Foreskin melanocyte (primary cell): ENCODE measurements at places on chromosomes 1 and 21.

- DNase-seq, result no peak
Observed at GRCh38 chr1:63453232-63453631, 69.8 kb downstream of the ITGB3BP start.

- no peak for DNase-seq
Observed at GRCh38 chr1:79532555-79532954, 526.0 kb upstream of the ADGRL4 start.

GRCh38 chr1:201205036-201205435 lies 14.4 kb downstream of the IGFN1 start:
- DNase-seq, result no peak

- no peak for DNase-seq
Observed at GRCh38 chr1:32639489-32640075, 10.8 kb downstream of the ZBTB8OS start.

DNA sequence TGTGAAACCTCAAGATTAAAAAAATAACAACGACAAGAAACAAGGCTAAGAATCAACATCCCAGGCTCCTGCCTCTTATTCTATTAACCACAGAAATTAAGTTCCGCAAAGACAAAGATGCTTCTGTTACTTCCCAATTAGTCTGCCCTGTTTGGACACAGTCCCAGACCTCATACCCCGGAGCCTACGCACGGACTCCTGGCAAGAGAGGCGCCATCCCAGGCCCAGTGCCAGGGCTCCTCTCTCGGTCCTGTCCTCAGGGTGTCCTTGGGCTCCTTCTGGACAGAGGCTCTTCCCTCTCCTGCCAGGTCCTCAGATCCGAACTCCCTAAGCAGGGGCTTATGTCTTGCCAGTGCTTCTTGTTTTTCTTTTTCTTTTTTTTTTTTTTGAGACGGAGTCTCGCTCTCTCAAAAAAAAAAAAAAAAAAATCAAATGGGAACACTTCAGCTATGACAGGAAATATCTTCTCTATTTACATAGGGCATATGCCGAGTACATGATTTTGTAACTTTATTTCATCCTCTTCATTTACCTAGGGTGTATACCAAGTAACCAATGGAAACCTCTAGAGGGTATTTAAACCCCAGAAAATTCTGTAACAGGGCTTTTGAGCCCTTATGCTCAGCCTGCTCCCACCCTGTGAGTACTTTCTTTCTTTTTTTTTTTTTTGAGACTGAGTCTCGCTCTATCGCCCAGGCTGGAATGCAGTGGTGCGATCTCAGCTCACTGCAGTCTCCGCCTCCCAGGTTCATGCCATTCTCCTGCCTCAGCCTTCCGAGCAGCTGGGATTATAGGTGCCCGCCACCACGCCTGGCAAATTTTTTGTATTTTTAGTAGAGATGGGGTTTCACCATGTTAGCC lies 11.7 kb upstream of the ENO1 start:
- DNase-seq, result peak; percentile 97

DNA sequence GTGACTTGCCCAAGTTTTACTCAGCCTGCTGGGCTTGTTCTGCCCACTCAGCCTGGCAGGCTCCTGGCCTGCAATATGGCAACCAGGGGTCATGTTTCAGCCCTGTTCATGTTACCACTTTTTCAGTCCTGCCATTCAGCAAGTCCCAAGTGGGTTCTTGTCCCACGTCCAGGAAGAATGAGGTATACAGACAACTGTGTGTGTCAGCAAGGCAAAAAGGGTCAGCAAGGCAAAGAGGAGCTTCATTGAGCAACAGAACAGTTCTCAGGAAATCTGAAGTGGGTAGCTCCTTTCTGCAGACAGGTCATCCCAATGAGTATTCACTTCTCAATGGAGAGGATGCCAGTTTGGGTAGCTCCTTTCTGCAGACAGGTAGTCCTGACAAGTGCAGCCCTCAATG lies 1233.3 kb upstream of the B3GALT2 start:
- DNase-seq, result no peak

GRCh38 chr1:40316595-40317393 lies at the start of gene COL9A2:
Gene COL9A2, minus strand, starts transcription at chr1:40317286. Its CDS starts 89 bp downstream, at chr1:40317197.
- DNase-seq, result peak; percentile 6

- no peak for DNase-seq
Observed at GRCh38 chr1:114108751-114109255, 44.9 kb downstream of the SYT6 start.

GRCh38 chr1:209207126-209207700 lies 376.3 kb upstream of the CAMK1G start:
- no peak for DNase-seq

- DNase-seq, result no peak
Observed at GRCh38 chr1:180935326-180936109, 22.8 kb downstream of the KIAA1614 start.

- peak; percentile 90 for DNase-seq
Observed at GRCh38 chr1:115705085-115705951, 63.2 kb downstream of the CASQ2 start.

DNA sequence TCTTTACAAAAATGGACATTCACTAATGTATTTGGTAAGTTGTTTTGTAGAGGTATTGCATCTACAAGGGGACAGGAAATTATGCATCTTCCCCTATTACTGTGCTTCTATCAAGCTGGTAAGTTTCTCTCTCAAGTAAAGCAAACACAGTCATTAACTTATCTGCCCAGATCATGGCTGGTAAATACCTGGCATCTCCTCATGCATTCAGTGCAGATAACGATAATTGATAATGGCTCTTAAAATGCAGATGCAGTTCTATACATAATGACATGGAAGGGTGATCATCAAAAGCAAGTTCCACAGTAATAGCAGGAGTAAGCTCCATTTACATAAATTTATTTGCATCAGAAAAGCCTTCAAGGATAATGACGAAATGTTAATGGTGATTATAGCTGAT lies 122.4 kb downstream of the SIPA1L2 start:
- no peak for DNase-seq

GRCh38 chr1:107795441-107795840 lies 169.5 kb downstream of the VAV3 start:
- no peak for DNase-seq

- DNase-seq, result no peak
Observed at GRCh38 chr1:19387045-19387467, 74.9 kb downstream of the SLC66A1 start.

- DNase-seq, result no peak
Observed at GRCh38 chr1:28199328-28200233, 23.1 kb upstream of the PTAFR start.

DNA sequence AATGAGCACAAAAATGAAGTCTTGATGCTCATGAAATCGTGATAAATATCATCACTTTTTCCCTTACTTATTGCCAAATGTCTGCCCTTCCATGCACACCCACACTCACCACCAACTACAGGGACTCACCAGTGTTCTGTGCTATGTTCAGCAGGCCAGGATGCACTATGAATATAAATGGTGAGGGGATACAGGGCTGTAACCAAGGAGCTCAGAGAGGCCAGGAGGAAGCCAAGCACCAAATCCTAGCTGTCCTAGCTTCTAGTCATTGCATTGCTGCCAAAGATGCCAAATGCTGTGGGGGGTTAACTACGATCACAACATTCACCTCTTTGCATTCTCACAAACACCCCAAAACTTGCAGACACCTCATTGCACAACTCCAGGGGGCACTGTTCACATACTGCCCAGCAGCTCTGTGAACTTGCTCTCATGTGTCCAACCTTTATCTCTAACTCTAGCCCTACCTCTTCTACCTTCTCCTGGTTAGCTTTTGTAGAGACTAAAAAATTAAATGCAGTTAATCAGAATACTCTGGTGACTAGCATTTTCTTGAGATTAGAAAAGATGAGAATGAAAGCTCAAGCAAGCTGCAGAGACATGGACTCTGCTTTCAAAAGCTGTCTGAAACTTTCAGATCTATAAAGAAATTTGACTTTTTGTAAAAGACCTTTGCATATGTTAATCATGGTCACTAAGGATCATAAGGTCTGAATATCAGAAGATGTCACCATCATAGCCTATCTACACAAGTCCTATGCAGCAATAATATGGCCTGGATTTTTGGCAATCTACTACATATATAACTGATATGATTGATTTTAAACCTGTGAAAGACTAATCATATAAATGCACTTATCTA lies 13.9 kb upstream of the KIF14 start:
- no peak for DNase-seq

GRCh38 chr1:247415423-247416361 lies at the start of gene NLRP3:
Gene NLRP3, plus strand, starts transcription at chr1:247416173. Its CDS starts 2,628 bp downstream, at chr1:247418801.
- no peak for DNase-seq

- no peak for DNase-seq
Observed at GRCh38 chr1:248416226-248416625, 13.4 kb downstream of the OR2T1 start.

DNA sequence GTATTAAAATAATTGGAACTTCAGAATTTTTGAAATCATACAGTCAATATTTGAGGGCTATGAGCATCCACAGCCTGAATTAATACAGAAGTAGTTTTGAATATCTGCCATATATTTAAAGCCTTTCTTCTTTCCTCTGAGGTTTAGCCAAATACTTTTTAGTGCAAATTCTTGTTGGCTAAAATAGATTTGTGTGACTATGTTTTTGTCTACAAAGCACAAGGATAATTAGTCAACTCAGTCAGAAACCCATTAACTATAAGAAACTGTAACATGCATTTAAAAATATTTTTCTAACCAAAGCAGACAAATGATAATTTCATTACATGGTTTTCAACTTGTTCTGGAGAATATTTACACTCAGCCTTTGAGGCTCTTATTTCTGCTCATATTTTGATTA lies 232.1 kb downstream of the TPR start:
- no peak for DNase-seq
